ENCODE measurements at places on chromosomes 5 and 9.

DNA sequence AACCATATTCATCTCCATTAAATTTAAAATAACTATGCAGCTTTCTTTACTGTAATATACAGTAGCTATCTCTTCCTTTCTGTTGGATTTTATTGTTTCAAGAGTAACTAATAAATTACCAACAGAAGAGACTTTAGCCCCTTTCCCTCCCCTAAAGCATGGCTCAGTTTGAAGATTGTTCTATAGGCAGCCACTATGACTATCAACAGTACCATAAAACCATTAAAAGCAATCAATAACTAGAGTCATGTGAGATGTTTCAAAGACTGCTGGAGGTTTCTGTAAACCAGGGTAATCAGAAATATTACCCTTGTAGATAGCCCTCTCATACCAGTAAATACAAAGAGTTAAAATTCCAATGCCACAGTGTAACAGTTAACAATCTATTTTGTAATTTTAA, 73.0 kb downstream of the TMEM161B start:
- DNase-seq = no peak

GRCh38 chr9:91897201-91897600, 52.8 kb downstream of the ROR2 start:
- DNase-seq = no peak

DNA sequence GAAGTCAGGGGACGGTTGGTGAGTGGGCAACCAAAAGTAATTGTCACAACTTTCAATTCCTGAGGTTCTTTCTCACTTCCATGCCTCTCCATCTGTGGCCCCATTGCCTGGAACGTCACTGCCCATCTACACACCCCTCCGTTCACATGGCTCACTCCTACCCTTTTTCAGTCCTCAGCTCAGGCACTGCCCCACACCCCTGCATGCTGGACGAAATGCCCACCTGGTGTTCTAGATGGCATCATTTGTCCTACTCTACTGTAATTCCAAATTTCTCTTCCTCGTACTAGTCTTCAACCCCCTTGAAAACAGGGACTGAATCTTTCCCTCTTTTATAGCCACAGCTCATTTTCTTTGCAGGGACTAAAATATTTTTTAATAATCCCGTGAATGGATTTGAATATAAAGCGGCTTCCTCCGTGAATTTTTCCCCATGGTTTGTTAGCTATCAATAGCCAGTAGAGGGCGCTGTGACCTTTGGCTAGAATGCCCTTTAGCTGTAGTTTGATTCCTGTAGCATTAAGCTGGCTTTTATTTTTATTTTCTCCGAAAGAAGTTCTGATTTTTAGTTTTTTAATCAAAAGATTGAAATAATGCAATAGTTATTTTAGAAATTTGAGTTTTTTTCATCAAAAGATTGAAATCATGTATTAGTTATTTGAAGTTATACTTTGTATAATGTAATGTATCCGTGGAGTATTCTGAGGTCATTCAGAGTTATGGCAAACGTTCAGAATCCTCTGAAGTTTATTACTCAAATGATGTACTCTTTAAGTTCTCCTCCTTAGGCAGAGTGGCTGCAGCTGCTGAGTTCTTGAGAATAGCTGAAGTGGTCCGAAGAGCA, 232.1 kb downstream of the SH3GL2 start:
- peak; percentile 37 for DNase-seq

DNA sequence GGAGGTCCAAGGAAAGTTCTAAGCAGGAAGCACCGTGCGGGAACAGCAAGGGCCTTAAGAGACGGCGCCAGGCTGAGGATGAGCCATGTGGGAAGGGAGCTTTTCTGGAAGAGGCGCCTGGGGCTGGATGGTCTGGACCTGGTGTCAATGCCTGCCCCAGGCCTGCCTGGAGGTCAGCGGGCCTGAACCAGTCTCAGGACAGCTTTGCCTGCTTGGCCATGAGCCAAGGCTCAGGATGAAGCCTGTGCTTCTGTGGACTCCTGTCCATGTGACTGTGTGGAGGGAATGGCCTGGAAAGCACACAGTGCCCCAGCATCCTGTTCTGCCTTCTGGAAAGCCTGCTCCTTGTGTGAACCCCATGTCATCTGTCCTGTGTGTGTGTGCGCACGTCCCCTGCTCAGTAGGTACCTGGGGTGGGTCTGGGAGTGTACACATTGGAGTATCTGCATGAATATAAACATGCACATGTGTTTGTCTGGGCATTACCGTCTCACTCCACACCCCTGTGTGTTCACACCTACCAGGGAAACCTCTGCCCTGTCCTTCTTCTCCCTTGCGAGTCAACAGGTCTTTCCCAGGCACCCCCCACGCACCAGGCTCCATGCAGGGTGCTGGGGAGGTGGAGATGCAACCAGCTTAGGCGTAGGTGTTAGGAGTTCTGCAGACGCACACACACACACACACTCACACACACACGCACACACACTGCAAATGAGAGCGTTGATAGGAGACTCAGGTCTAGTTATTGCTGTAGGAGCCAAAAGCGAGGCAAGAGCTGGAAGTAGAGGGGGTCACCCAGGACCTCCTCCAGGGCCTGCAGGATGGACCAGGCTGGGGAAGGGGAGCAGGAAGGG, 24.8 kb downstream of the DAB2IP start:
- DNase-seq = no peak

DNA sequence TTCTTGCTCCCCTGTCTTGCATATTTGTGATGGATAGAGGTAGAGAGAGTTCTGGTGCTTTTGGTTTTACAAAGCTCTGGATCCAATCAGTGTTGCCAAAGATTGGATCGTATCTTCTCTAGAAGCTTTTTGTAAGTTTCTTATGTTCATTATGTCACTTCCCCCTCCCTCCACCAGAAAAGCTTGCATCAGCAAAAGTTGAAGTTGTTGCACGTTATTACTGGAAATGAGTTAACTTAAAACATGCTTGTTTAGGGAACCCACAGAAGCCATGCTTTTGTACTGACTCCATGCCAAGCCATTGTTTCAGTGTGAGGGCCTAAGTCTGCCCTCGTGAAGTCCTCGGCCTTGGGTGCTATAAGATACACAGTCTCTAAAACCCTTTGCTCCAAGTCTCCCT, 186.5 kb downstream of the ERCC6L2 start:
- peak; percentile 76 for DNase-seq

- DNase-seq = no peak
Observed at GRCh38 chr5:9194509-9194908, 351.4 kb downstream of the SEMA5A start.

DNA sequence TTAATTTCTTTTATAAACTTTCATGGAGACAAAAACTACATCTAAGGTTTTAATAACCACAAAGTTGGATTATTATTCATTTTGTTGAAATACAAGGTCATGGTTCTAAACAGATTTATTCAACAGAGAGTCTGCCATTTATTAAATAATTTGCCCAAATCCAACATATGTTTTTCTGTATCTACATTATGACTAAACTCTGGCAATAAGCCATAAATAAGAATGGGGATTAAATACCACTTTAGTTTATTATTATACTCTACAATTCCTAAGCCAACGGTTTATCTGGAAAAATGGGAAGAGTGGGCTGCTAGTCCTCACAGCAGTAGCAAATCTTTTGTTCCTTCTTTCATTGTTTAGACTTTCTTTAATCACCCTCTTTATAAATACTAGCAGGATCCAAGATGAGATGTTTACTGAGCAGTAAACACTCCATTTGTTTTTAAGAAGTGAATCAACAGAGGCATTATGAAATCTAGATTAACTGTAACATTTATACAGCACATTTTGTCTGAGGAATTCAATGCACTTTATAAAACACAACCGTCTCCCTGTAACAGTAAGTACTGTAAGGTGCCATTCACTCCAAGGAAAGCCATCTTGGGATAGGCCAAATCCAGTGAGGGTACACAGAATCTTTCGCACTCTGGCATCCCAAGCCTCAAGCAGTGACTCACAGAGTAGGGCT, 89.7 kb downstream of the DROSHA start:
- no peak for DNase-seq

- no peak for DNase-seq
Observed at GRCh38 chr5:179485845-179486575, 64.3 kb upstream of the RUFY1 start.

DNA sequence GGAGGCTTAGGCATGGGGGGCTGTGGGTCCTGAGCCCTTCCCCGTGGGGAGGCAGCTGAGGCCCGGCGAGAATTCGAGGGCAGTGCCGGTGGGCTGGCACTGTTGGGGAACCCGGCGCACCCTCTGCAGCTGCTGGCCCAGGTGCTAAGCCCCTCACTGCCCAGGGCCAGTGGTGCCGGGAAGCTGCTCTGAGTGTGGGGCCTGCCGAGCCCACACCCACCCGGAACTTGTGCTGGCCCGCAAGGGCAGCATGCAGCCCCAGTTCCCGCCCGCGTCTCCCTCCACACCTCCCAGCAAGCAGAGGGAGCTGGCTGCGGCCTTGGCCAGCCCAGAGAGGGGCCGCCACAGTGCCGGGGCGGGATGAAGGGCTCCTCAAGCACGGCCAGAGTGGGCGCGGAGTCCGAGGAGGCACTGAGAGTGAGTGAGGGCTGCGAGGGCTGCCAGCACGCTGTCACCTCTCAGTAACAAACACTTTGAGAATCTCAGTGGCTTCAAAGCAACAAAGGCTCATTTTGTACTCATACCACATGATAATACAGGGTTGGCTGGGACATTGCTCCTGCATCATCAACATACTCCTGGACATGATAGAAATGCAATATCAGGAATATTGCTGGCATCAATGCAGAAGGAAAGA, 265.7 kb upstream of the ANKRD55 start:
- no peak for DNase-seq

All from SK-N-MC (cell line).